Stimulated activated CD8-positive, alpha-beta memory T cell treated with anti-CD3 and anti-CD28 coated beads, Interleukin-2, amount 100 ng/mL, for 1 hour (primary cell): ENCODE measurements at places on chromosomes 2 and 18.

DNA sequence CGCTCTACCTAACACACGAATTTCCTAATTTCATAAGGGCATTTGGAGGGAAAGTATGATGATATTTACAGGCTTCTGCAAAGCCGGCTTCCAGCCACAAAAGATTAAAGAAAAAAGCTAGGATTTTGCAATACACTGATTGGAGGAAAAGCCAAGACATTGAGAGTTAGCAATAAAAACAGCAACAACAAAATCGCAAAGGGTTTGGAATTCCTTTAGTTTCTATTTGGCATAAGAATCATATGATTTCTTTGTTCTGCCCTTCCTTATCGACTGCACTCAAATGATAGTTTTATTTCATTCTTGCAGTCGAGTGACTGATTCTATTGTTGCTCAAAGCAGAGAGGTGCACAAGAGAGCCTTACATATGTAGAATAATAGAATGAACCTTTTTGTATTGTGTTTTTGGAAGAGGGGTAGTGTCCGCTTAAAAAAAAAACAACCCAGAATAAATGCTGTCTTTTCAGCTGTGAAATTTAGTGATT is 3.9 kb upstream of the ZNF532 start:
- no peak for DNase-seq

GRCh38 chr2:230925443-230925878 is 419 bp upstream of the GPR55 start:
- DNase-seq, result no peak

GRCh38 chr2:241666627-241667400 is 19.8 kb downstream of the DTYMK start:
- no peak for DNase-seq

GRCh38 chr18:58669731-58670378 is 1.4 kb upstream of the MALT1 start:
- no peak for DNase-seq

DNA sequence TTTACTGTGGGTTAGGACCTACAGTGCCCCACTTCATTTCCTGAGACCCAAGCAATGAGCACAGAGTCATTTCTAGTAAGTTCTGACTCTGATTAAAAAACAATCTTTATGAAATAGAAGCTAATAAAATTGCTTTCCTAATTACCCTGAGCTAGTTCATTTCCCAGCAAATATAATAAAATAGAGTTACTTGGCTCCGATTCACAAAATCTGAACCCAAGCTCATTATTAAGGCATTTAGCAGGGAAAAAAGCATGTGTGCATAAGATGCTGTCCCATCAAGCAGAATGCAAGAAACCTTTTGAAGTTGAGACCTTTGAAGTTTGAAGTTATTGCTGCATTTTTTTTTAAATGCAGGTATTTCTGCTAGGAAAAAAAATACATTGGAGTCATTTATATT is 629.1 kb downstream of the BCL11A start:
- no peak for DNase-seq

DNA sequence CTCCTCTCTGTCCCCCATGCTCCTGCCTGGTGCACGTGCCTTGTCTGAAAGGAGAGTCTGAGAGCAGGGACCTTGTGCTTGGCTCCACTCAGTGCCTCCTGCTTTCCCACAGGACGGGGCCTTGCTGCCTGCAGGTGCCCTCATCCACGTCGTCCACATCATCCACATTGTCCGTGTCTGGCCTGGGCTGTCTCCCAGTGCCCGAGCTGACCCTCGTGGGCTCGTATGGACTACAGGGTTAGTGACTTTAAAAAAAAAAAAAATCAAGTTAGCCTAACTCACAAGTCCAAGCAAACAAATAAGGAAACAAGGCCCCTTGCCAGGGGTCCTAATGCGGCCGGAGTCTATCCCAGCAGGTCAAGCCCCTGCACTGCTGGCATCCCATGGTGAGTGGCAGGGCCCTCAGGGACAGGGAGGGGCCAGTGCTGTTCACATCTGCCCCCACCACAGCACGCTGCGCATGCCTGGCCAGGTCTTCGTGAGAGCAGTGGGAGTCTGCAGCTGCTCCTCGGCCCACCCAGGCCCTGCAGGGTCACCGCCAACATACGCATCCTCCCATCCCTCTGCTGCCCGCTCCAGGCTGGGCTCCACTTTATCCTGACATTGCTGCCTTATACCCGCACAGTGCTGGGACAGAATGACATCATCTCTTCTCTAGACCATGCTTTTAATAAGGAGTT is 232.6 kb downstream of the NDUFA10 start:
- DNase-seq, result no peak

DNA sequence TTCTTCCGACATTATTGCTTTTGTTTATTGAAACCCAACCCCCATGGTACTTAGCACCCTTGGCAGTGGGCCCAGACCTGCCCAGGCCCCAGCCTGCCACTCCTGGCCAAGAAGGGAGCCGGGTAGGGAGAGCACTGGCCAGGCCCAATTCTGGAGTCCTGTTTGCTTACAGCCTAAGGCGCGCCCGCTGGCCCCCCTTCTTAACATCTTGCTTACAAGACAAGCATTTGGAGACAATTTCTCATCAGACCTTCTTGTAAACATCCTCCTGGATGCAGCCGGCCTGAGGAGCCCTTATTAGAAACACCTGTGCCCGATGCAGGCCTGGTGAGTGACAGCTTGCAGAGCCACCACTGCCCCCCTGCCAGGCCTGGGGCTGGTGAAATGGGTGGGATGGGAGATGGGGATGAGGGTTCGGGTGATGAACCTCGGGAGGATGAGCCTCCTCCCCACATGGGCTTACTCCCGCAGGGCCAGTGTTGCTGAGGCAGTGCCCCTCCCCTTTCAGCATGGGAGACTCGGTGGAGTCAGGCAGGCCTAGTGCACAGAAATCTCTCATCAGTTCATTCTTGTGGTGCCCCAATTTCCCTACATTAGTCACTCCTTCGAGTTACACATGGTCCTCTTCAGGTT is 217.5 kb downstream of the CYP26B1 start:
- DNase-seq, result no peak

- no peak for DNase-seq
Observed at GRCh38 chr2:149743842-149744448, 156.4 kb upstream of the MMADHC start.

DNA sequence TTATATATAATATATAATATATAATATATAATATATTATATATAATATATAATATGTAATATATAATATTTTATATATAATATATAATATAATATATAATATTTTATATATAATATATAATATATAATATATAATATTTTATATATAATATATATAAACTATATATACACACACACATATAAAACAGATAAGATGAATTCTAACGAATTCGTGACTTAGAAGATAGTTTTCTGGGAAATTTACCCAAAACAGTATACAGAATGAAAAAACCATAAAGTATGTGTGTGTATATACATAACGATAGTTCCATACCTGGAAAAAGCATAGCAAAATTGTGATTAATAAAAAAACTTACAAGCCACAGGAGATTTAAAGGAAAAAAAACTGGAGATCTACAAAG is 80.6 kb downstream of the THADA start:
- DNase-seq, result no peak
